Stimulated activated CD4-positive, alpha-beta T cell treated with anti-CD3 and anti-CD28 coated beads, Interleukin-1b, Interleukin-23, amount 100 ng/mL, for 48 hours (primary cell): ENCODE measurements at places on chromosomes 11 and 22.
A peak's percentile ranks its signal among the peaks of the same experiment; 100 is the strongest.

- no peak for DNase-seq
Measured at GRCh38 chr11:16299390-16299789, 57.0 kb downstream of the SOX6 start.

GRCh38 chr22:22812031-22812905 is 75.3 kb upstream of the IGLL5 start:
- DNase-seq = no peak

- no peak for DNase-seq
Measured at GRCh38 chr11:134406264-134407185, 5.5 kb downstream of the B3GAT1 start.

DNA sequence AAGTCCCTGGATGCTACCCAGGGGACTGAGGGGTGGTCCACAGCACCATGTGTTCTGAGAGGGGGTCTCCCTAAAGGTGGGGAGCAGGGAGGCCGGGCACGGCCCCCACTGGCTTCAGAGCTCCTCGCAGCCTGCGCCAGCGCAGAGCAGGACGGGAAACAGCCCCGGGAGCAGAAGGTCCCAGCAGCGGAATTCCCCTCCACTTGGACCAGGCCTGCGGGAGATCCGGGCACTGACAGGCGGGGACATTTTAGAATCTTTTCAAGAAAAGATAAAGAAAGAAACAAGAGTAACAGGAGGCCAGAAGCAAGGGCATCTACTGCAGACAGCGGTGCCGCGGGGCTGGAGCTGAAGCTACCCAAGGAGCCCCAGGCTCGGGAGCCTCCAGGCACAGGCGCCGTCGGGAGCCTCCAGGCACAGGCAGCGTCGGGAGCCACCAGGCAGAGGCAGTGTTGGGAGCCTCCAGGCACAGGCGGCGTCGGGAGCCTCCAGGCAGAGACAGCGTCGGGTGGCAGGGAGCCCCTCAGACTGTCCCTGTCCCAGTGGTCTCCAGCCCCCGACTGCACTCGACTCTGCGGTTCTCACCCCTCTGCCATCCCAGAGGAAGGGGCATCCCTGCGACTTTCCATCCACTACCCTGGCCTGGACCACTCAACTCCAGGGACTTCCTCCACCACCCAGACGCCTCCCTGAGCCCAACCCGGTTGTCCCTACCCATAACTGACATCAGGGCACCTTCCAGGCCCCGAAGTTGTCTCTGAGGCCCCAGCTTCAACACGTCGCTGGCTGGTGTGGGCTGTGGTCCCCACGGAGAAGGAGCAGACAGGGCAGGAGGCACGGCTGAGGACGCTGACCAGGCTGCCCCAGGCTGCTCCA is 211.1 kb downstream of the BRD1 start:
- DNase-seq = no peak

DNA sequence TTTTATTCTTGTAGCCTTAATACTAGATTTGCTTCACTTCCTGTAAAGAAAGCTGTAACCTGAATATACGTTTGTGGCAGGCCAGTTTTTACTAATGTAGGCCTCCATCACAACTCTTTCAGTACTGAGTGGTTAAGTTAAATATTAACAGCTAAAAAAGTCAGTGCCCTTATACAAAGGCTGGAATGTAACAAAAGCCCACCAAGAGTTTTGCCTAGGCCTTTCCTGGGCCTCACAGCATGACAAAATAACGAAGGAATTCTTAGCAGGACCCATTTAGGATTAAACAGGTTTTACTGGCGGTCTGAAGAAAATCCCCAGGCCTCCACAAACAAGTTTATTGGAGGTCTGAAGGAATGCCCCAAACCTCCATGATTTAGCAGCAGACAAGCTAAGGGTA is 43.7 kb downstream of the PIWIL3 start:
- DNase-seq = no peak

DNA sequence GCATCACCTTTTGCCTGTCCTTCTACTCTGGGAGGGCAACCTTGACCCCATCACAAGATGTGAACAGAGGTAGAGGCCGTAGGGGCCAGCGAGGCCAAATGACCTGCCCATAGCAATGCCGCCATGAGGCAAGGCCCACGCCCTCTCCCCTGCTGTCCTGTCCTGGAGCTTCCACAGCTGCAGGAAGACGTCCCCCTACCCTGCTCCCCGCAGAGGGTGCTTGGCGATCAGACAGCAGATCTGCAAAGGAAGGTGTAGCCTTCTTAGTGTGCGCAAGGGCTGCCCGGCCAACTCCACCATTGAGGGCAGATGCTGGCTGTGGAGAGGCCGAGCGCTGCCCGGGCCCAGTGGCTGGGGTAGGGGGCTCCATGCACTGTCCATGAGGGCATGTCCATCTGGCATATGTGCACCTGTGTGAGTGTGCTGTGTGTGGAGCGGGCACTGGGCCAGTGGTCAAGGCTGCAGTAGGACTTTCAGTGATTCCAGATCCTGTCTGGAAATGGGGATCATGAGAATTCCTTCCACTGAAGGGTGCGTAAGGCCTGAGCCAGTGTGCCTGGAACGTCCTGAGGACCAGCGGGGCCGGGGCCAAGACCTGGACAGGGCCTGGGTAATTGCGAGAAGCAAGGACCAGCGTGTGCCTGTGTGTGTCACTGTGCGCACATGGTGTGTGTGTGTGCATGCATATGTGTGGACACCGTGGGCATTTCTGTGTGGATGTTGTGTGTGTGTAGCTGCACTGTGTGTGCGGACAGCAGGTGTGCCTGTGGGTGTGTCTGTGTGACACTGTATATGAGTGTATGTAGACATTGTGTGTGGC is 11.0 kb downstream of the TRPM5 start:
- no peak for DNase-seq

DNA sequence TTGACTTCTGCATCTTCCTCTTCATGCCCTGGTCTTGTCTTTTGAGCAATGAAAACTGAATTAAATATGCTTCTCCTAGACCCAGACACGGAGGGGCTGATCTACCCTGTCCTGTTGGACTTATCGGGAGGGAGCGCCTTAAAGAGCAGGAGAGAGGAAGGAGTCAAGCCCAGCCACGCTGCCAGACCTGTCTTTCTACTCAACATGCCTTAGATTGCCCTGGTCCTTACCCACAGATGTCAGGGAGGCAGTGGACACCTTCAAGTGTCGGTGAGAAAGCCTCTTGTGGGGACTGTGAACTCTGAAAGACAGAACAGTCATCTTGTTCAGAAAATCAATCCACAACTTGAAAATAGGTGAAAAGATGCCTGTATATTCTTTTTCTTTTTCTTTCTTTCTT is 61.8 kb downstream of the IRAG1 start:
- no peak for DNase-seq

GRCh38 chr22:42444077-42444904 is 12.1 kb upstream of the NFAM1 start:
- peak; percentile 78 for DNase-seq

GRCh38 chr11:67468056-67468455 is 995 bp downstream of the TMEM134 start:
- DNase-seq = no peak

- no peak for DNase-seq
Measured at GRCh38 chr11:37595845-37596244, 997.8 kb upstream of the RAG2 start.

GRCh38 chr11:113476553-113476952 is 1.4 kb upstream of the DRD2 start:
- DNase-seq = no peak

GRCh38 chr11:9347100-9347499 is 32.7 kb upstream of the TMEM41B start:
- no peak for DNase-seq
